ENCODE measurements at places on chromosomes 4 and X.

DNA sequence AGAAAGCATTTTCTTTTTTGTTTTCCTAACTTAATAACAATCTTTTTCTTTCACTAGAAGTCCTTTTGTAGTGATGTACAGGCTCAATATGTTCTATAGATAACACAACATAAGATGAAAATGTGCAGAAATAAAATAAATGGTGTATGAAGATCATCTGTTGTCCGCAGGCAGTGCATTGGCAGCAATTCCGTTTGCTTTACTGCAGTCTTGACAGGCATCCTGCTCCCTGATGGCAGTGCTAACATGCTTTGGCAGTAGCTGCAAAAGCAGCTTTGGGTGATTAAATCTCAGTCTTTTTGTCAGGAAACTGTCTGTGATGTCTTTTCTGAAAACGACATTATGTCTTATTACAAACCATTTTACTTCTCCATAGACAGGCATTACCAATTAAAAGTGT, 131.4 kb downstream of the TRAM1L1 start:
- peak; percentile 9 for DNase-seq

- no peak for DNase-seq
Measured at GRCh38 chrX:153934148-153934761, 582 bp downstream of the NAA10 start.

- DNase-seq: no peak
Measured at GRCh38 chr4:132108784-132109183, 1040.3 kb upstream of the PCDH10 start.

DNA sequence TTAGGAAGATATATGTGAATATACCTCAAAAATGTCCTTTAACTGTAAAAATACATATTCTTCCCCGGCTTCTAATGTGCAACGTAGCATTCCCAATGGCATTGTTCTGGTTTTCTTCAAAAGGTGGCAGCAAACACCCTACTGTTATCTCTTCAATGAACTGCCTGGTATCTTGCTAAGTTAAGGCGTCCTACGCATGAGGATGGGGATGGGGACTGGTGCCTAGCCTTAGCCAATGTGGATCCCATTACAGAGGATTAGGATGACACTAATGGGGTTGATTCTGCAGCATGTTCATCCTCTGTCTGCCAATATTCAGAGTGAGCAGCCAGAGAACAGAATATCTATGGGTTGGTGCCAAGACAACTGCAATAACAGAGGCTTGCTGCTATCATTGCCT, 334.9 kb upstream of the ADGRL3 start:
- DNase-seq: peak; percentile 54

DNA sequence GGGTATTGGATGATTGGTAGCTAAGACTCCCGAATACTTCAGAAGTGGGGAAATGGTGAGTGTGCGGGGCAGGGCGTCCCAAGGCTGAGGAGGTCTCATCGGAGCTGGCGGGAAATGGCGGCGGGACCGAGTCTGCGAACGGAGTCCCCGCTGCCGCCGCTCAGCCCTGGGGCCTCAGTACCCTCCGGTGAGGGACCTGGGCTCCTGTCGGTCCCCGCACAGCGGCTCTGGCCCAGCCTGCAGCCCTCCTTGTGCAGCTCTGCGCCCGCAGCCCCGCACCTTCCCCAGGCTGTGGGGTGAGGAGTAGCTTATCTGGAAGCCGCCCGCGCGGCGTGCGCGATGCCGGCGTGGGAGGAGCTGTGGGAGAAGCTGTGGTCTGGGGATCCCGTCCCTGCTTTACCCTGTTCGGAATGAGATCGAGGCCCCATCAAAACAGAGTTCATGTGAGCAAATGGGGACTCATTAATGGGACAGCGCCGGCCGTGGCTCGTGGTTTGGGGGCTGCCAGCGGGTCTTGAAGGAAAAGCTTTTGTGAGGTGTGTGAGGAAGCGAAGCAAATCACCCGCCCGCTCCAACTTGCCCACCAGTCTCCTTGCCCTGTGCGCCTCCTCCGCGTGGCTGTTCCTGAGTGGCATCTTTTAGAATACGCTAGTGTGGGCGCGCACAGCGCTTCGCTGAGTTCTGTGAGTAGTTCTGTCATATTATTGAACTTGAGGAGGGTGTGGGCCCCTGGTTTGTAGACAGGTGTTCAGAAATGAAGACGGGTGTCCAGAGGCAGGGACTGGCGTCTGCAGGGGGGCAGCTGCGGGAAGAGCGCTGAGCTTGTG, 531 bp downstream of the ZNF141 start:
- DNase-seq: peak; percentile 70

DNA sequence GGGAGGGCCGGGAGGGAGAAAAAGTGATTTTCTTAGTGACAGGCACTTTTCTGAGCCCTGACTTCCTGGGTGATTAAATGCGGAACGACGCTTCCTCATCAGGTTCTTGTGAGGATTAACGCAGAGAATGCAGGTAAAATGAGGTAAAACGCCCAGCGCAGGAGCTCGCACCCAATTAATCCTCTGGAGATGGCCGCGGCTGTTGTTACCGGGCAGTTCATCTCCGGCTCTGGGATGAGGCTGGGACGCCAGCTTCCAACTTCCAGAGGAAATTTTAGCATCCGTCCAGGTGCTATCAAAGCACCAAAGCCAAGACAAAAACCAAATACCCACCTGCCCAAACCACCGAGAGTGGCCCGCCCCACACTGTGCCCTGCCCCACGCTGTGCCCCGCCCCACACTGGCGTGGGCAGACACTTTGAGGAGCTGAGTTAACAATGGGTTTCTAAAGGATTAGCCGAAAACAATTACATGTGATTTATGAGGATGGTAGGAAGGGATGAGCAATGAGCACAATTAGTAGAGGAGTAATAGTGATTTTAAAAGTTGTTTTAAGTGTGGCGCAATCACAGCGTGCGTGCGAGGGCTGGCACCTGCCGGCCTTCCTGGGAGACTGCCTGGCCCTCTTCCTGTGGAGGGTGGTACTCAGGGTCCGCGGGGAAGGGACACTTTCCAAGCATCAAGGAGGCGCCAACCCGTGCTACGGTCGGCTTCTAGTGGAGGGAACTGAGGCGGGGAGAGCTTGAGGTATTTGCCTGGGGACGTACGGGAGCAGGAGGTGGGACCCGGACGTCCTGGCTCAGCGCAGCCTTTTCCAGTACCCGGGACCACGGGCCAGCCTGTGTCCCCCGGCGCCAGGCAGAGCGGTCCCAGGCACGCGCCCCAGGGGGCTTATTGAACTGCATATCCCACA, 41.6 kb upstream of the ADRA2C start:
- DNase-seq: peak; percentile 60

- DNase-seq: no peak
Measured at GRCh38 chr4:150145946-150146340, 67.7 kb downstream of the DCLK2 start.

DNA sequence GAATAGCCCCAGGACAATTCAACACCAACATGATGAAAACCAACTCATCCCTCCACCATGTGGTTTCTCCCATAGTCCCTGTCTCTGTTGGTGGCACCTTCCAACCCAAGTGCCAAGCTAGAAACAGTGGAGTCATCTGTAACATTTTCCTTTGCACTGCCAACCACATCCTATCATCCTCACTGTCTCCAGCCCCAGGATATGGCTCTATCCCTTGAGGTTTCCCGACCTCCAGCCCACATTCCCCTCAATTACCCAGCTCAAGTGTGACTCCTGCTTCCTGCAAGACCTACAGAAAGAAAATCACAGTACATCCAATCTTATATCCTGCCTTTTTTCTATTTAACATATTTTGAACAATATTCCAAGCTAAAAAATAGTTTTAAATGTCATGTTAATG, 24.2 kb downstream of the PNMA6F start:
- DNase-seq: no peak

GRCh38 chr4:150782311-150782710, 200.4 kb downstream of the MAB21L2 start:
- DNase-seq: no peak

DNA sequence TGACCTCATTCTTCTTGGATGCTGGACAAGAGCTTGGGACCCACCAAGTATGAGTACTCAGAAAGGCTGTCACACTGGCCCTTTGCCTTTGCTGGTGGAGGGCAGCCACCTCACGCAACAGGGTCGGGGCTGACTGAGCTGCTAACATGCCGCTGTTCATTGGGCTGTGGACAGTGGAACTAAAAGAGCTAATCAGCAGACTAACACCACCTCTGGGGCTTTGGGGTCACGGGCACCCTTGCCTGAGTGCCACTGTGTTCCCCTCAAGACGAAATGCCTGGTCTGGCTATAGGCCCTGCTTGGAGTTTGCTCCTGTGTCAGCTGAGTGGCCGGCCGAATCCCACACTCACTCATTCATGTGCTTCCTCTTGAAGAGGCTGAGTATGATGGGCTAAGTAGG, 559.6 kb downstream of the SPRY1 start:
- no peak for DNase-seq

DNA sequence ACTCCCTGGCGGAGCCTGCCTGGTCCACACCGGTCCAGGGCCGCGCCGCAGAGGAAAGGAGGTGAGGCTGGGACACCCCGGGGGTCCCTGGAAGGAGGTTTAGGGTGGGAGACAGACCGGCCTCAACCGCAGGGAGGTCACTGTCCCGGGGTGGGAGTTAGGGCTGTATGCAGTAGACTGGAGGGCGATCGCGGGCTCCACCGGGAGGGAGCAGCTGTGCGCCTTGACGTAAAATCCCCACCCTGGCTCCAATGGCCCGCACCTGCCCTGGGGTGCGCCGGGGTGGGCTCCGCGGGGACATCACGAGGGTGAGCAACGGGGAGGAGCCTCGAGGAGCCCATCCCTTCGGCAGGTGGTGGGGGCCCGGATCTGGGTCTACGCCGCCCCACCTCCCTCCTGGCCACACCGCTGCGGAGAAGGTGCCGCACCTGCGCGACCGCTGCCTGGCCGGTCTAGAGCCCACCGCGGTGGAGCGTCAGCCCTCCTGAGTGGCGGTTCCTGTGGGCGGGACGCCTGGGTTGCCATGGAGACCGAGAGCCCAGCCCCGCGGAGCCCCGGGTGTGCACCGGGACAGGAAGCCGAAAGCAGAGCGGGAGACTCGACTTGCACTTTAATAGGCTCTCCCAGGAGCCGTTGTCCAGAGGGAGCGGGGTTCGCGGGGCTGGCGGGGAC, 105.1 kb downstream of the ADRA2C start:
- peak; percentile 79 for DNase-seq

DNA sequence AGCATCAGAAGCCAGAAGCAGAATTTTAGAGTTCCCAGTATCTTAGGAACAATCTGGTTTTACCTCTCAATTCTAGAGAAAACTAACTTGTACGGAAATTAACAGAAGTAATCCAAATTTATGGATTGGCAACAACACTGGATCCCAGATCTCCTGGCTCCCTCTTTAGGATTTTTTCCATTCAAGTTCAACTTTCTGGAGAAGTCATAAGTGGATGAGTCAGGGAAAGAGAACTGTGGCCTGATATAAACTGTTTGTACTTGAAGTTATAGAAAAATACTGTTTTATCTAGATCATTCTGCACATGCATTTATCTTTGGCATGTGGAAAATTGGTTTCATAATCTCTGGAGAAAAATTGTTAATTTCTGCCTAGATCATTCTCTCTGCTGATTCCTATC, 380.4 kb downstream of the PCDH7 start:
- DNase-seq: no peak

DNA sequence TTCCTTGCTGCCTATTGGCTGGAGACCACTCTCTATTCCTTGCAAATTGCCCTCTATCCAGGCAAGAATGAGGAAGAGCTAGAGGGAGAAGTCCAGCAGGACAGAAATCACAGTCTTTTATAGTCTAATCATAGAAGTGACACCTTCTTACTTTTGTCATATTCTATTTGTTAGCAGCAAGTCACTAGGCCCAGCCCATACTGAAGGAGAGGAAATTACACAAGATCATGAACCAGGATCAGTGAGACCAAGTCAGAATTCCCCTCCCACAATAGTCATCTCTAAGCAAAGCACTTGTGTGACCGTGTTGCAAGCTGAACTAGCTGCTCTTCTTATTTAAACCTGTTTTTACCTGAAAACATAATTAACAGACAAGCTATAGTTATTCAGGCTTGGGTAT, 317.7 kb downstream of the INPP4B start:
- no peak for DNase-seq

DNA sequence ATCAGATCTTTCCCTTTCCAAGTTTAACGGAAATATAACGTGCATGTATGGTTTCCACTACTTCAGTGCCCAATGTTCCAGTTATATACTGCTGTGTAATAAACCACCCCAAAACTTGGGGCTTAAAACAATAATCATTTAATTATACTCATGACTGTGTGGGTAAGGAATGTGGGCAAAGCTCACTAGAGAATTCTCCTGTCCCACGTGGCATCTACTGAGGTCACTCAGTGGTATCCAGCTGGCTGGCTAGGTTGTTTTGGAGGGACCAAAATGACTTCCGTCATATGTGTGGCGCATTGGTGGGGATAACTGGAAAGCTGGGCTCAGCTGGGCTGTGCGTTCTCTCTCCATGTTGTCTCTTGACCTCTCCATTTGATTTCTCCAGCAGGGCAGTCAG, 18.5 kb downstream of the ZCCHC18 start:
- no peak for DNase-seq

GRCh38 chr4:996030-996996, 3.1 kb upstream of the SLC26A1 start:
- DNase-seq: no peak

GRCh38 chr4:16609170-16609758, 289.2 kb downstream of the LDB2 start:
- DNase-seq: peak; percentile 77

- DNase-seq: no peak
Measured at GRCh38 chrX:69218407-69218997, 53.2 kb upstream of the PJA1 start.

DNA sequence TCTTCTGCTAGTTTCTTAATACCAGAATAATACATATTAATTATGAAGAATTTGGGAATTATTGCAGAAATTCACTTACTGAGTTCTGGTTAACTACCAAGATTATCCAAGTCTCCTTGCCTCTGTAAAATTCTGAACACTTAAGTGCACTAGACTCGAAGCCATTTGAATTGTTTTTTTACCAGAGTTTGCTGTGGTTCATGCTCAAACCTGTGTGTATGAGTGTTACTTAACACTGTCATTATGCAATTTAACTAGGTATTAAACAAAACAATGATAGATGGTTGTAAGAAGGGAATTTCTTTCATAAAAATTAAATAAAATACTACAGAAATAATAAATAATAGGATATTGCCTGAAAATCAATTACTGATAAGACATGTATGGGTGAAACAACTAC, 145.6 kb upstream of the FAT4 start:
- no peak for DNase-seq

DNA sequence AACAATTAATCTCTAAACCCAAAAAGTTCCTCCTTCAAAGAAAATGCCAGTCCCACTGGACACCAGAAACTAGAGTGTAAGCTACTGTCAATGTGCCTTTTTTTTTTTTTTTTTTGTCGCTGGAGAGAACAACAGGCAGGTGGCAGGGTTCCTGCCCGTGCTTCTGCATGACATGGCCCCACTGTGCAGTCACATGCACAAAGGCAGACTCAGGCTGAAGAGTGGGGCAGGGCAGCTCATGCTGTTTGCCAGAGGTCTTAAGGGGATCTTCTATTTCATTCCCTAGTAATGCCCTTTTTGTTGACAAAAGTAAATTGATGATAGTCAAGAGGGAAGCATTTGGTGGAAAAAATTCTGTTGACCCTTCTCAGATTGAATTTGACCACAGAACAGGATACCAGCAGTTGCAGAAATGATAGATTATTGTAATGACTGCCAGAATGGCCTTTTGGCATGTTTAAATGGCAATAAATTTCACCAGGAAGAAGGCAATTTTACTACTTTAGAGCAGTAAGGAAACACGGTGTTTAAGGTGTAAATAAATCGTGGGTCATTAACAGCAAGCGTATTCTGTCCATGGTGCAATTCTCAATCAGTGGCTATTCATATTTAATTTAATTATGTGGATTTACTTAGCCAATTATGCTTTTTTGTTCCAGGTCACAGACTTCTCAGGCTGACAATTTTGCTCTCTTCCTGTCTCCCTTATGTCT, 80.9 kb downstream of the NKX6-1 start:
- DNase-seq: no peak

- peak; percentile 15 for DNase-seq
Measured at GRCh38 chr4:2745981-2746806, 9.9 kb downstream of the TNIP2 start.
